Mesenteric fat pad (tissue), 1 donor: ENCODE measurements at places on chromosomes 2 and 18.

DNA sequence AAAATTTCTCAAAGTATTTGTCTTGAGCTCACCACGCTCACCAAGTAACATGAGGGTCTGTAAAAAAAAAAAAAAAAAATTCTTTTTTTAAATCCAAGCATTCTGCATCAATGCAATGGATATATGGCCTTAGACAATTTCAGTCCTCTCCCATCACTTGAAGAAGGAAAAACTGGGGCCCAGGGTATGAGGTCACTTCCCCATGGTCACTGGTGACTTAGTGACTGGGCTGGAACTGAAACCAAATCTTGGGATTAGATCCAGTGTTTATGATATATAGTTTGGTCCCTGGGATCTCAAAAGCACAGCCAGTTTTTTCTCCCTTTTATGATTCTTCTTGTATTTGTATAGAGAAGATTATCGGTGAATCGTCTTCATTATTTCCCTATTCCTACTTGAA lies 477.9 kb upstream of the TNP1 start:
- DNase-seq: no peak

GRCh38 chr2:154704991-154705390 lies 6.5 kb downstream of the KCNJ3 start:
- no peak for DNase-seq

GRCh38 chr2:62264186-62264585 lies 68.3 kb downstream of the B3GNT2 start:
- no peak for DNase-seq

DNA sequence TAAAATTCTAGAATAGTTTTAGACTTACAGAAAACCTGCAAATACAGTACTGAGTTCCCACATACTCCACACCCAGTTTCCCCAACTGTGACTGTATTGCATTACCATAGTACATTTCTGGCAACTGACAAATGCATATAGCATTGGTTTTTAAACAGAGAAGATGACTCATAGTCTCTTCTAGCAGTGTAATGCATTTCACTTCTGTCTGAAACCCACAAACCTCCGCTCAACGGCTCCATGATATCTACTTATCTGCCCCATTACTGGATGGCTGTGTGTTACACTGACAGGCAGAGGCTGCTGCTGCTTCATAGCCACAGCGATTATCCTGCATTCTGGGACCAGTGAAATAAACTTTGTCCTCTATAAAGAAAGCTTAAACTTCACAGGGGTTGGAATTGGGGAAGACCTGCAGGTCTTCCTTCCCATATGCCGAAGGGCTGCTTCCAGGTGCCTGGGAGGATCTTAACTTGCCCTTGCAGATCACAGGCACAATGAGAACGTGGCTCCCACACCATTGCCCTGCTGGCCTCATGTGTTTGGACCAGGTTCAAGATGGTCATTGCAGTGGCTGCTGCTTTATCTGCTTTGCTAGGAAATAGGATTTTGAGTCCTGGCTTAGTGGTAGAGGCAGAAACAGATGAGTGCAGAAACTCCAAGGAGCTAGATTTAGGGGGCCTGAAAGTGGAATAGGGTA lies 742.6 kb upstream of the HS6ST1 start:
- no peak for DNase-seq

GRCh38 chr18:9285604-9286003 lies 49.0 kb upstream of the TWSG1 start:
- DNase-seq: no peak

GRCh38 chr18:49225160-49225559 lies 235.3 kb downstream of the DYM start:
- no peak for DNase-seq

- no peak for DNase-seq
Observed at GRCh38 chr2:18993756-18994338, 364.6 kb downstream of the OSR1 start.

- no peak for DNase-seq
Observed at GRCh38 chr2:43745457-43745856, 28.4 kb upstream of the DYNC2LI1 start.

GRCh38 chr2:180061085-180061484 lies 54.0 kb upstream of the CWC22 start:
- no peak for DNase-seq

DNA sequence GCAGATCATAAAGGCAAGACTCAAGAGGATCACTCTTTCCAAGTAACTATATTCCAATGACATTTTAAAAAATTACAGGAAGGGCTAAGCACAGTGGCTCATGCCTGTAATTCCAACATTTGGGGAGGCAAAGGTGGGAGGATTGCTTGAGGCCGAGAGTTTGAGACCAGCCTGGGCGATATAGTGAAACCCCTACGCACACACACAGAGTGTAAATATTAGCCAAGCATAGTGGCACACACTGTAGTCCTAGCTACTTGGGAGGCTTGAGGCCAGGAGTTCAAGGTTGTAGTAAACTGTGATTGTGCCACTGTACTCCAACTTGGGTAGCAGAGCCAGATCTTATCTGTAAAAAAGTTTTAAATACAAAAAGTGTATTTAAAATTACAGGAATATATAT lies 450.2 kb upstream of the NRP2 start:
- DNase-seq: no peak

GRCh38 chr18:49094979-49095632 lies 144.3 kb upstream of the SMAD7 start:
- DNase-seq: no peak

GRCh38 chr2:148861367-148861766 lies 13.7 kb upstream of the KIF5C start:
- DNase-seq: no peak

DNA sequence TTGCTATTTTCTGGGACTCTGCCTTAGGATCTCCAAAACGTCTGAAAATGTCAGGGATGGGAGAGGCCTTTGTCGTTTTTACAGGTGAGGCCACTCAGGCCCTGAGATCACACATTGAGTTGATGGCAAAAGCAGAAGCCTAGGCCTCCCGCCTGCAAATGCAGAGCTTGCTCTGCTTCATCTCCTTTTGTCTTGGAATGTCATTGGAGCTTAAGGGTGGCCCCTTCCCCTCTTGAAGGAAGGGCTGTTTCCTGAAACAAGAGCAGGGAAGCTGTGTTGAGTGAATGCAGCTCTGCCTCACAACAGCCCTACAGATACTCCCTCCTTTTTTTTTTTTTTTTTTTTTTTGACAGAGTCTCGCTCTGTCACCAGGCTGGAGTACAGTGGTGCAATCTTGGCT lies 123.5 kb downstream of the GLI2 start:
- no peak for DNase-seq

- no peak for DNase-seq
Observed at GRCh38 chr2:155866477-155866876, 466.0 kb downstream of the NR4A2 start.

DNA sequence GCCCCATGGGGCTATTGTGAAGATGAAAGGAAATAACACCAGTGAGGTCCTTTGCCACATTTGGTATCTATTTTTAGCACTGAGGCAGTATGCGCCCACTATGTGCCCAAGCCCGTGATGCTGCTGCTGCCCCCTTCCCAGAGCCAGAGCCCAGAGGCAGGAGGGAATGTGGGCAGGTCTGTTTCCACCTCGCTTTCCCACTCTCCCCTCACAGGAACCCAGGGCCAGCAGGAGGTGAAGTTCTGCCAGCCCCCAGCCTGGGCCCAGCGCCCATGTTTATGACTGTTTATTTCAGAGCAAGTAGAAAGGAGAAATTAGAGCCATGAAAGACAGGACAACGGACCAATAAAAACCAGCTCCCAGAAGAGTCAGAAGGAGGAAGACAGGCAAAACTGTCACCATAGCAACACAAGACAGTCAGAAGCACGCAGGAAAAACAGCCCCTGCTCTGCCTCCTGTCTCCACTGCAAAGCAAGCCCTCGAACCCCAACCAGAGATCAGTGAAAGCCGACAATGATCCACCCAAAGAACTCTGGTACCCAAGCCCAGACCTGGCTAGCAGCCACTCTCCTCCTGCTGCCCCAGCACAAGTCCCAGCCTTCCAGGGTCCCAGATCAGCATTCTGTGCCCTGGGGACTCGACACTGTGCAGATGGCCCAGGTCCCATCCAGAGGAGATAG lies 1.4 kb downstream of the CYRIA start:
- DNase-seq: no peak

DNA sequence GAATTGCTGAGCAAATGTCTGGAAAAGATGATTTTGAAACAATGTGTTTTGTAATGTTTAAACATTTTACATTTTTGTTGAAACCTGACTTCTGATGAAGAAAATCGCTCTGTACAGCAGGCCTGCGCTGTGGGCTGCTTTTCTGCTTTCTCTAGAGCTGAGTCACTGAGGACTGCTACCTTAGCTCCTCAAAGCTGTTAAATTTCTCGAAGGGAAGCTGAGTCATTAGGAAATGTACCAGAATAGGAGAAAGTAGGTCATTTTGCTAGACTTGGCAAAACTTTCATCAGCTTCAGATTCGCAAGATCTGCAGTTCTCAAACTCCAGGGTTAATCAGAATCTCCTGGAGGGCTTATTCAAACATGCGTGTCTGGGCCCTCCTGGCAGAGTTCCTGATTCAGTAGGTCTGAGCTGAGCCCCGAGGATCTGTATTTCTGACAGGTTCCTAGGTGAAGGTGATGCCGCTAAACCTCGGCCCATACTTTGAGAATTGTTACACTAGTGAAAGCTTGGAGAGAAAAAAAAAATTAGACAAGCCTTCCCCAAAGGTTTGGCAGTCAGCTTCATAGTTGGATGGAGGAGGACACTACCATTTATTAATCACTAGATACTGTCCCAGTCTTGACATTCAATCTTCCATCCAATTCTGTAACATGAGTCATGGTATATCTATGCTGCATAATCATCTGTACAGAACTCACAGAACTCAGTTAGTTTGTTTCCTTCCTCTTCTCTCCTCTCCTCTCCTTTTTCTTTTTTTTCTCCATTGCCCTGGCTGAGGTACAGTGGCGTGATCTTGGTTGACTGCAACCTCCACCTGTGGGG lies 297.6 kb downstream of the PARD3B start:
- no peak for DNase-seq

DNA sequence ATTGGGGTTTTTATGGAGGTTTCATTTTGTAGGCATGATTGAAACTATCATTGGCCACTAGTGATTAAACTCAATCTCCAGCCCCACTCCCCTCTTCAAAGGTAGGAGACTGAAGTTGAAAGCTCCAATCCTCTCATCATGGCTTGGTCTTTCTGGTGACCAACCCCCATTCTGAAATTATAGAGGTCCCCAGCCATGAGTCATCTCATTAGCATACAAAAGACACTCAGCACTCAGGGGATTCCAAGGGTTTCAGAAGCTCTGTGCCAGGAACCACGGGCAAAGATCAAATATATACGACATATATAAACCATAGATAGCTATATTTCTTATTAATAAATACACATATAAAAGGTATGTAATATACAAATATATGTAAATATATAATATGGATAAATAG lies 256.0 kb upstream of the POU3F3 start:
- no peak for DNase-seq

DNA sequence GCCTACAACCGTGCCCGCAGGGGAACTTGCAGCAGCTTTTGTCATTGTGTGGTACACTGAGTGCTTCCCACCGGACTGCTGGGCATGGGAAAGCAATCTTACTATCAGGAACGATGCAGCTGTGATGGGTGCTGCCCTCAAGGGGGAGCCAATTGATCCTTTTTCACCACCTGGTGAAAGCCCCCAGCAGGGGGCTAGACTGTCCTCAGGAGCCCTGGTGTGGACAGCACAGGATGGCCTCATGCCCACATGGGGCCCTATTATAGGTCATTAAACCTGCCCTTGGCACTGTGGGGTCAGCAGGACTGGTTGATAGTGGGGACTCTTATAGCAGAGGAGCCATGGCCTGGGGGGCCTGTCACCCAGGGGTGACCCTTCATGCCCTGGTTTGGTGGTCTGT lies 172.2 kb downstream of the GLI2 start:
- DNase-seq: no peak

DNA sequence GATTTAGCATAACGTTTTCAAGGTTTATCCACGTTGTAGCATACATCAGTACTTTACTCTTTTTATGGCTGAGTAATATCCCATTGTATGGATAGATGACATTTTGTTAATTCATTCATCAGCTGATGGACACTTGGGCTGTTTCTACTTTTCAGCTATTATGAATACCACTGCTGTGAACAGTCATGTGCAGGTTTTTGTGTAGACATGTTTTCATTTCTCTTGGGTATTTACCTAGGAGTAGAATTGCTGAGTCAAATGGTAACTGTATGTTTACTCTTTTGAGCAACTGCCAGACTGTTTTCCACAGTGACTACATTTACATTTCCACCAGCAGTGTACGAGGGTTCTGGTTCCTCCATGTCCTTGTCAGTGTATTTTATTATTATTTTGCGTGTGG lies 33.9 kb downstream of the COX7A2L start:
- no peak for DNase-seq

GRCh38 chr2:58098254-58099095 lies 51.9 kb downstream of the VRK2 start:
- no peak for DNase-seq

GRCh38 chr2:10240911-10241610 lies 61.6 kb upstream of the HPCAL1 start:
- DNase-seq: no peak

- no peak for DNase-seq
Observed at GRCh38 chr2:236345081-236345714, 81.0 kb upstream of the ASB18 start.

DNA sequence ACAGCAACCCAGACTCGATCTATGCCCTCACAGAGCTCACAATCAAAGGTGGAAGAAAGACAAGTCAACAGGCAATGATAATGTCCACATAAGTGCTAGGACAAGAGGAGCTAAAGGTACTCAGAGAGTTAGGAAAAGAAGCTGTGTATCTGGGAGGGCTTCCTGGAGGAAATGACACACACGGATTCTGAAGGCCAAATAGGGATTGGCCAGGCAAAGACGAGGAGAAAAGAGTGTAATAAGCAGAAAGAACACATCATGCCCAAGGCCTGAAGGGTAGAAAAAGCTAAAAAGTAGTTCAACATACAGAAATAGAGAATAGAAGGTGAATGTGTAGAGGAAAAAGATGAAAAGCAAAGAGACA lies 36.1 kb downstream of the VIT start:
- no peak for DNase-seq

GRCh38 chr2:151757861-151758260 lies 23.6 kb upstream of the NEB start:
- DNase-seq: no peak

DNA sequence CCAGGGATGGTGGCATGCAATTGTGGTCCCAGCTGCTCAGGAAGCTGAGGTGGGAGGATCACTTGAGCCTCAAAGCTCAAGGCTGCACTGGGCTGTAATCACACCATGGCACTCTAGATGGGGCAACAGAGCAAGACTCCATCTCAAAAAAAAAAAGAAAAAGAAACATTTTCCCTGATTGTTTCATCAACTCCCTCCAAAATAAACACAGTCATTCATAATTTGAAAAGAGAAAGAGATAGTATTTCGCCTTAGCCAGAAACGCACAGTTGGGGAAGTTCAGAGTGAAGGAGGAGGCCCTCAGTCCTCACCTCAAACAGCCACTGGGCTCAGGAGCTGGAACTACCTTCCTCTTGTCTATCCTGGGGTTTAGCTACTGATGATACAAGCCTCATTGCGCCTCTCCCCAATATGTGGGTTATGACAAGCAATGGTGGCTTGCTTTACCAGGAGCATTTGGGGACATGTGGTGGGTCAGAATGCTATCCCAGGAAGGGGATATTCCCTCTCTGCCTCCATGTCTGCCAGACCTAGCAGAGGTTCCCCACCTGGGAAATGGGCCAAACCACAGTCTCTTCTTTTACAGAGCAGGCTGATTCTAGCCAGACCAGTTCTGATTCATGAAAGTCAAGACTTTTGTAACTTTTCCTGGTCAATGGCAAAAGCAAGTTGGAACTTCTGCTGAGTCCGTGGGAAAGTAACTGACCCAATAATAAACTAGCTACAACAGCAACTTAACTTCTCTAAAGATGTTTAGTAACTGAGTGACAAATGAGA lies 22.2 kb upstream of the TMEM87B start:
- DNase-seq: no peak

- no peak for DNase-seq
Observed at GRCh38 chr2:74694281-74694680, 40.2 kb downstream of the SEMA4F start.
